ENCODE measurements at places on chromosomes 4 and X.

DNA sequence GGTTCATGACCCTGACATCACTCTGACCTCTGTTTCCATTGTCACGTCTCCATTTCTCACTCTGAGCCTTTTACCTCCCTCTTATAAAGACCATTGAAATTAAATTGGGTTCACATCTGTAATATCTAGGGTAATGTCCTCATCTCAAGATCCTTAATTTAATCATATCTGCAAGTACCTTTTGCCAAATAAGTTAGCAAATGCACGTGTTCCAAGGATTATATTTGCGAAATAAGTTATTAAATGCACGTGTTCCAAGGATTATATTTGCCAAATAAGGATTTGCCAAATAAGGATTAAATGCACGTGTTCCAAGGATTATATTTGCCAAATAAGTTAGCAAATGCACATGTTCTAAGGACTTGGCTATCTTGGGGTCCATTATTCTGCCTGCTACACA, 938.0 kb downstream of the NLGN4X start:
- DNase-seq = no peak

DNA sequence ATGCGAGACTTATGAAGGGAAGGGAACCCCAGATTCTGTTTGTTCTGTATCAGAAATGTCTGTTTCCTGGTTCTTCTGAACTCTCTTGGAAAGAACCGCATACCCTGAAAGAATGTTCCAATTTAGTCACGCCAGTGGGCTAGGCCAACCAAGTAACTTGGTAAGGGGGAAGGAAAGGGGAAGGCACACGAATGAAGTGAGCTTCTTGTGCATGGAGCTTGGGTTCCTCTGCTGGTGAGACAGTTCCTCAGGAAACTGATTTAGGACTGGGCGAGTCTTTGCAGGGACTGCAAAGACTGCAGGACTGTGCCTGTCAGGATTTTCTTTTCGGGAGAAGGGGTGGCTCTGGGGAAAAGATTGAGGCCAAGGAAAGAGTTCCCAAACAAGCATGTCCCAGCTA, 35.6 kb downstream of the FRMPD3 start:
- DNase-seq = no peak

DNA sequence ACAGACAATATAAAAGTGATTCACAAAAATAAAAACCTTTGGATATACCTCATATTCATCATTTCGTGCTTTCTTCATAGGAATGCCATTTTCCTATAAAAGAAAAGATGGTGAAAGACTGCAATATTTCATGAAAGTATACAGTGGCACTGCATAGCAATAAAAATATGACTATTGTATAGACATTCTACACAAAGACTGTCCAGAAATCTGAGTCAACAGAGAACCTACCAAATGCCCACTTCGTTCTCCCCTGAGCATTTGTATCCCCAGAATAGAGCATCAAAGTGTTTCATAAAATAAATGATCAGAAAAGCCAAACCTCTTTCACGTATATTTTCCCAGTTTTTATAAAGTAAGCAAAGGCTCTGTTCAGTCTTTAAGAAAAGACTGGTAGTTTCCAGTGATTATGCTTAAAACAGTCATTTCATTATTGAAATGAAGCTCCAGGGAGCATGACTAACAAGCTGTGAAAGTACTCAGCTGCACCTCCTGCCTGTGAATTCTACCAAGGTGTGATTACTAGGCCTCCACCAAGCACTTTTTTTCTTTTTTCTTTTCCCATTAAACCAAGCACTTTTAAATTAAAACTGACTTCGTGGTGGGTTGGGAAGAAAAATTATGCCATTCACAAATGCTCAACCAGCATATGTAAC, 20.2 kb downstream of the PPA2 start:
- DNase-seq = no peak

GRCh38 chr4:168796362-168797106, 213.5 kb downstream of the CBR4 start:
- peak; percentile 48 for DNase-seq

All from HS-5 (cell line).